CD8-positive, alpha-beta memory T cell (primary cell): ENCODE measurements at places on chromosomes 5 and 9. TPM values are rescaled to one million over a fixed set of nuclear protein-coding genes. Genes with fewer than 3 reads are reported as not detected.

TMEM215 gene
- not detected for total RNA-seq

RAB3C gene
- not detected for total RNA-seq

GGTA1 gene
- total RNA-seq: not detected

SMIM33 gene
- 0.28 TPM for total RNA-seq

F2RL1 gene
- total RNA-seq: 1.8 TPM
